Kidney epithelial cell (primary cell): ENCODE measurements at places on chromosomes 2 and 18. TPM values are rescaled to one million over a fixed set of nuclear protein-coding genes. Genes with fewer than 3 reads are reported as not detected.

ITGA4 gene
- 8.6 and 11.0 TPM in 2 replicates for total RNA-seq

DNA sequence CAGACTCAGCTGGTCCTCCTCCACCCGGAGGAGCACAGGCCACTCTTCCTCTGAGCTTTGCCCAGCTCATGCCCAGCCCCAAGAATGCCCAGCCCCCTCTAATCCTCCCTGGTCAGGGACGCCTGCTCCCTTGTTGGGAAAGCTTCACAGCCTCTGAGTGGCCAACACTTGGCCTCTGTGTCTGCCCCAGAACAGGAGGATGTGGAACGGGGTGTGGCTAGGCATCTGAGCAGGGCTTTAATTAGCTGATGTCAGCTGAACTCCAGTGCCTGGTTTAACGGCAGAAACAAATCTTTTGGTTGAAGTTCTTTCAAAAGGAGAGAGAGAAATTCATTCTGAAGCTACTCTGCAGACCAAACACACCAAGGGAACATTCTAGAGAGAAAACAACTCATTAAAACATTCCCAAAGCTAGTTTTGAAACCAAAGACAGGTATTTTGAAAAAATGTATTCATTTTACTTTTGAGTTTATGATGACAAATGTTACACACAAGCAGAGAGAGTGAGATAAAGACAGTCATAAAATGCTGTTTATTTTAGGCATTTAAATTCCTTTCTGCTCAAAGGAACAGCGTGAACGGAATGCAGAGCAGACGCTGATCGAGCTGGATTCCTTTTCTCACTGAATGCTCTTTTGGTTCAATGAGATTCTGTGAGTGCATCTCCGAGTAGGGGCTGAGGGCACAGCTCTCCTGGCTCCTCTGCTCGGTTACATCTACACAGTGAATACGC lies 63.8 kb downstream of the RTP5 start:
- DNase-seq = no peak

NEB gene
- 0.38 and 0.68 TPM in 2 replicates for total RNA-seq

DNA sequence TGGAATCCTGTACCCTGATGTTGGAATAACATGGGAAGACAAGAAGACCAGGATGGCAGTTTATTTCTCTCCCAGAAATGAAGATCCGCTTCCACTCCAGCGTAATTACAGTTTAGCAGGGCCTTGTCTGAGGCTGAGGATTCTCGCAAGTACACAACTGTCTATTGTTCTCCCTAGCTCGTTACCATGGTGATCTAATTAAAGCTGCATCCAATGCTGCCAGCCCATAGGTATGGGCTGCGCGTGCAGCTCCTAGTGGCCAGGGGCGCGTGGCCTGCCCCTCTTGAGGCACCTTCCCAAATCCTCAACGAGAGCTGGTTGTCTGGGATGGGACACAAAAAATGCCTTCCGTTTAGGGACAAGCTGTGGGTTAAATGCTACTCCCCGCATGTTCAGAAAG lies 344.9 kb downstream of the CYRIA start:
- no peak for DNase-seq

- DNase-seq = no peak
Observed at GRCh38 chr18:79506191-79507075, 110.7 kb downstream of the NFATC1 start.

ADAM23 gene
- 0.21 and 0.62 TPM in 2 replicates for total RNA-seq

DNA sequence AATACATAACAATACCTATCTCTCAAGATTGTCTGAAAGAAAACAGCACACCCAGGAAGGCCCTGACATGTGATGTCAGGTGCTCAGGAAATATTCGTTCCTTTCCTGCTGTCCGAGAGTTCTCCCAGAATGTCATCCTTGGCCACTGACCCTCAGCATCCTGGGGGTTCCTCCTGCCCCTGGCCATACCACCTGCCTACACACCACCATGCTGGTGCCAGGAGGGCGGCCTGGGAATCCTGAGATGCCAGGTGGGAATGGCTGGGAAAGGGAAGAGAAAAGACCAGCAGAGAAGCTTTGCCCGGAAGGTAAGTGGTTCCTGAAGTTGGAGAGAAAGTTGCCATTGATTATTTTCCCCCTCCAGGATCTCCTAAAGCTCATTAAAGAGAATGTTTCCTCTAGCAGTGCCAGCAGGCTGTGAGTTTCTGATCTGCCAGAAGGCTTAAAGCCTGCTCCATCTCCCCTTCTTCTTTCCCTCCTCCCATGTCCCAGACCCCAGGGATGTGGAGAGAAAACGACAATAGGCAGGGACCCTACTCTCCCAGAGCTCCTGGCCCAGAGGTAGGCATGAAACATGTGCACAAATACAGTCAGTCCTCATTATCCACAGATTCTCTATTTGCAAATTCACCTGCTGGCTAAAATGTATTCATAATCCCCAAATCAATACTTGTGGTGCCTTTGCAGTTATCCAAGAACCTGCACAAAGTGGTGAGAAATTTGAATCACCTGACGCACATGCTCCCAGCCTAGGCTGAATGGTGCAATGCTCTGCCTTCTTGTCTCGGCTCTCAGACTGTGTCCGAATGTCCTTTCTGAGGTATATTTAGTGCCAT lies 147.1 kb upstream of the MYCN start:
- no peak for DNase-seq

DCDC2C gene
- not detected in 2 replicates for total RNA-seq

GRCh38 chr2:88227446-88227845 lies 57.3 kb downstream of the THNSL2 start:
- DNase-seq = peak; percentile 77

GRCh38 chr2:66463206-66463755 lies 28.4 kb downstream of the MEIS1 start:
- no peak for DNase-seq

DNA sequence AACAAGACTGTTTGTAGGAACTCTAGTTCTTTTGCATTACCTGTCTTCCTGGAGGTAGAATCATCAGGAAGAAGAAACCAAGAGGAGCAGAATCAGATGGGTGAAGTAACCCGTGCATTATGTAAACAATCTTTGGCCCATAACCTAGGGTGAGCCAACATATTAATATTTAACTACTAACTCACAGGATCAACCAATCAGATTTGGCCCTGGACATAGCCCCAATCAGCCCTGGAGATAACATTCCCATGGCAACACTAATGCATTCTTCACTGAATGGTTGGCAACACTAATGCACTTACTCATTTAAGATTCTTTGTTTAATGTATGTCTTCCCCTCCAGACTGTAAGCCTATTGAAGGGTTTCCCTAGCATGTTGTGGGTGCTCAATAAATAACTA lies 72.0 kb upstream of the CTAGE1 start:
- no peak for DNase-seq

EVX2 gene
- not detected in 2 replicates for total RNA-seq

GRCh38 chr2:150144546-150145298 lies 342.7 kb downstream of the RND3 start:
- no peak for DNase-seq

GRCh38 chr2:199754766-199755165 lies 96.2 kb downstream of the FTCDNL1 start:
- DNase-seq = no peak

DNA sequence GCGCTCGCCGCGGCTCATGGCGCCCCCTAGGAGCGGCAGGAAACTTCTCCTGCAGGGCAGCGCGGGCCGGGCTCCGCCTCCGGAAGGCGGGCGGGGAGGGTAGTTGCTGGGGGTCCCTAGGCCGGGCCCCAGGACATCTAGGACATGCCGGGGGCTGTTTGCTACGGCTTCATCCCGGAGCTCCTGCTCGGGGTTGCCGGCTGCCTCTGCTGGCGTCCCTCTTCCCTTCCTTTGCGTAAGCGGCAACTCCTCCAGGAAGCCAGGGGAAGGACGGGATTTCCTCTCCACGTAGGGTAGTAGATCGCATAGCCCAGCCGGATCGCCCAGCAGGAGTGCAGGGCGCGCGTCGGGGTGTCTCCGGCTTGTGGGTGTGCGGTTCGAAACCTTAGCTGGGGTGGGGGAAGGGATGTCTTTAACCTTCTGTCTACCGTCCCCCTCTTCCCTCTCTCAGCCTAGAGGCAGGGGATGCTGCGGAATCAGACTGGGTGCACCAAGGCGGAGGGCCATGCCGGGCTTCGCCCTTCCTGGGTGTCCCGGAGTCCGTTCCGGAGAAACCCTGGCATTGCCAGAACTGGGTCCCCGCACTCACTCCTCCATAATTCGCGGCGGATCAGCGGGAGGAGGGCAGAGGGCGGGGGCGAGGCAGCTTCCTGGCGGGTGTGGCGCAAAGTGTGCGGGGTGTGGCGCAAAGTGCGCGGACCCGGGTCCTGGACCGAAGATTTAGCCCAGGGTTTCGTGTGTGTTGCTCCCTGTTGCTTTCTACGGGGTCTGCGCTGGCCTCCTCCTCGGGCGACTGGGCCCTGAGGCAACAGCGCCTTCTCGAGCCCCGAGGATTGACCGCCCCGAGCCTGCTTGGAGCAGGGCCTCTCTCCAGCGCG lies 12.2 kb upstream of the SKOR2 start:
- DNase-seq = no peak

RPE gene
- 45.3 and 59.1 TPM in 2 replicates for total RNA-seq

- no peak for DNase-seq
Observed at GRCh38 chr2:168589236-168590211, 133.5 kb downstream of the CERS6 start.

DNA sequence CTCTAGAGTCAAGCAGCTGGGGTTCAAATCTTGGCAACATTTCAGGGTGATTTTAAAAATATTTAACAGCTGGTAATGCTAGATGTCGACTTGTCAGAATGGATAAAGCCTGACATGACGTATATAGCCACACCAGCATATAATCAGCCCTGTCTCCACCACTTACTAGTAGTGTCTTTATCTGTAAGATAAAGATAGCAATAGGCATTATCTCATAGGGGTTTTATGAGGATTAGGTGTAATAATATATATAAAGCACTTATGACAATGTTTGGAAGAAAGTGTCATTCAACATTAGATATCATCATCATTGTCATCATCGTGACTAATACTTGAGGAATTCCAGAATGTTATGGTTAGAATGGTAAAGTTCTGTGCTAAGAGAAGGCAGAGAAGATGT lies 369.0 kb upstream of the CWC22 start:
- no peak for DNase-seq

GRCh38 chr2:85410584-85411404 lies 628 bp upstream of the CAPG start:
- no peak for DNase-seq

- DNase-seq = no peak
Observed at GRCh38 chr2:108922141-108922915, 66.7 kb downstream of the EDAR start.

DNA sequence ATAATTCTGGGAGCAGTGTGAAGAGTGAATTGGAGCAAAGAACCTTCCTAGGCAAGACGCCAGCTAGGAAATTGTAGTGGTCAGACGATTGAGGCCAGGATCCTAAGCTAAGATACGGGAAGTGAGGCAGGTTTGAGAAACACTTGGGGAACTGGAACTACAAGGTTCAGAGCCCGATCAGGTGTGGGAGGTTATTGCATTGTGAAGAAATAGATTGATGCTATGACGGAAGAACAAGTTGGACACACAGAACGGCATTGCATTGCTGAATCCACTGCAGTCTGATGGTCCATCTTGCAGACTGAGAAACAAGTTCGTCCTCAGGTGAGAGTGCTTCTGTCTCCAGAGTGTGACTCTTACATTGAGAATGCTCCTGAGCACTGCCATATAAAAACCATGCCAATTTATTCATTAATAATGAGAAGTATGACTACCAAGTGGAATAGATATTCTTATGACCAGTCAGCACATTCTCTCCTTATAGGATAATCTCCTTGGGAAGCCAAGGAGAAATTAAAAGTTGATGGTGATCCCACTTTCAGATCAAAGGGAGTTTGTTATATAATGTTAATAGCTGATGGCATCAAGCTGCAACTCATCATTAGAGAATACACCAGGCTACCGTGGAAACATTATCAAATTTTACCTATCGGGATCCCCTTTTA lies 30.9 kb downstream of the ANTXR1 start:
- no peak for DNase-seq

DNA sequence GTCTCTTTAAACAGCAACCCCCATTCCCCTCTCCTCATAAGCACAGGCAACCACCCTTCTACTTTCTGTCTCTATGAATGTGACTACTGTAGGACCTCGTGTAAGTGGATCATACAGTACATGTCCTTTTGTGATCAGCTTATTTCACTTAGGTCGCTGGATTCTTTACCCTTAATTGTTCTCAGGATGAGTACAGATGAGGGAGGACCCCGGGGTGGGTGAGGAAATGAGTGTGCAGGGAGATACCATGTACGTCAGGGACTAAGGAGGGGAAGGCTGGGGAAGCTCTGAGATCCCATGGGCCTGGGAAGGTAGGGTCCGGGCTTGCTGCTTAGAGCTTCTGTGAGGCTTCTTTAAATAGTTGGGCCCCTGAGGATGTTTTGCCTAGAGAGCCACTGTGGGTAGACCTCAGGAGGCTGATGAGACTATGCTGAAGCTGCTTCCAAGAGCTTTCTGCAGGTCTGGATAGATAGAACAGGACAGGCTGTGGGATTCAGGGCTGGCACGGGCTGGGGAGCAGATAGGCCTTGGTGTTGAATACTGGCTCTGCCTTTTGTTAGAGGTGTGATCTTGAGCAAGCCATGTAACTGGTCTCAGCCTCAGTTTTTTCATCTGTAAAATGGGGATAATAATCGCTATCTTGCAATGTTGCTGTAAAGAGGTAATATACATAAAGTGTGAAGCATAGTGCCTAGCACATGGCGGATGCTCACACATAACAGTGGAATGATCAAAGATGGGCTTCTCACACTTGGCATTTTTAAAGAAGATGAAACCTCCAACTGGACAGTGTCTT lies 155.3 kb downstream of the PRKCE start:
- no peak for DNase-seq

SPHKAP gene
- total RNA-seq = 0.17 TPM in 1 of 2 replicates, not detected in the other

- DNase-seq = peak; percentile 37
Observed at GRCh38 chr18:623761-624620, 27.2 kb downstream of the CLUL1 start.

DNA sequence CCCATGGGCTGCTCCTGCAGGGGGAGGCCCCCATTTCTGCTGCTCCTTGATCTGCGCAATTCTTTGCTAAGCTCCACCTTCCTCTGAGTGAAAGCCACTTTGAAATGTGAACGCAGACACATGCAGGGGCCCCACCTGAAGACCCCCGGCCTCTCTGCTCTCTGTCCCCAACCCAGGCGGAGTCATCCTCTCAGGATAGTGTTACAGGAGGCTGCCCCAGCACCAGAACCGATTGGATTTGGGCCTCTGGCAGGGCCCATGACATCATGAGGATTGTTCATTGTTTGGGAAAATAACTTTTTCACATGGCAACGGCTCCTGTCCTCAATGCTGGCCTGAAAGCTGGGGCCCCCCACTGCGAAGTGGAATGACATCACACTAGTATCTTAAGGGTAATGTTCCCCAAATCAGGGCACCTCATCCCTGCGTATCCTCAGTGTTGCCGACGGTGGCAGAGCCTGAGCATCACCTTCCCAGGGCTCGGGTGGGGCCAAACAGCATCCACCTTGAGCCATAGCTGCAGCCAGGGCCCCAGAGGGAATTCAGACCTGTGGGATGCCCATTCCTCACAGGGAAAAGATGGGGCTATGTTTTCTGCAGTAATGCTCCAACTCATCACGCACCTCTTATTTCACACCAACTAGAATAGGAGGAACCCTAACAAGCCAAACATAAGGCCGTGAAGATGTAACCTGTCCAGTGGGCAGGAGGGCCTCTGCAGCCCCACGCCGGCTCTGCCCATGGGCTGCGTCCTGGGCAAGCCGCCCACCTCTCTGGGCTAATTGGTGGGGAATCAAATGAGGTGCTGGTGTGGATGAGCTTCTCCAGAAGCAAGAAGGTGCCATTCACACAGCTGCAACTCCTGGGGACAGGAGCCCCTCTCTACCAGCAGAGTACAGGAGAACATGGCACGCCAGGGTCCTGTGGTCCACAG lies 2.7 kb upstream of the ERFE start:
- no peak for DNase-seq

GRCh38 chr2:20097889-20098714 lies 46.7 kb upstream of the LAPTM4A start:
- peak; percentile 48 for DNase-seq

- no peak for DNase-seq
Observed at GRCh38 chr2:76251342-76251741, 540.6 kb upstream of the GCFC2 start.
